ENCODE measurements at places on chromosomes 5 and 9.

DNA sequence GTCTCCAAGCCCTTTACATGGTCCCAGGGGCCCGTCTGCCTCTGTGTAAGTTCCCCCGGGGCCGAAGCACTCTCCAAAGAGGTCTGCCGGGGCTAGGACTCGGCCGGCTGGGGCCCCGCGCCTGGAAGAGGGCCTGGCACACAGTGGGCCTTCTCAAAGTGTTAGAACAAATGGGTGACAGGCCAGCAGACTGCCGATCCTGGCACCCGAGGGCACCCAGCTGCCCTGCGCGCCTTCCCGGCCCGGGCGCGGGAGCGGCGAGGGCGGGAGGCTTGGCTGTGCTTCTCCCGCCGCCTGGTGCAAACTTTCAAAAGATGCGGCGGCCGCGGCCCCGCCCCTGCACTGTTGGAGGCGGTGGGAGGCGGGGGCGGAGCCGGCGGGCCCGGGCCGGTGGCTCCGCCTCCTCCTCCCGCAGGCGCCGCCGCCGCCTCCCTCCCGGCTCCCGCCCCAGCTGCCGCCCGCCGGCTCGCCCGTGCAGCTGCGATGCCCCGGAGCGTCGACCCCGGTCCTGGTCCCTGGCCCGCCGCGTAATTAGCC, at the start of gene NEURL1B:
TSS of gene NEURL1B (plus strand) at position 442 of the 537 bp plus-strand sequence. CDS start 144 bp downstream, outside the sequence.
- peak; percentile 24 for DNase-seq

DNA sequence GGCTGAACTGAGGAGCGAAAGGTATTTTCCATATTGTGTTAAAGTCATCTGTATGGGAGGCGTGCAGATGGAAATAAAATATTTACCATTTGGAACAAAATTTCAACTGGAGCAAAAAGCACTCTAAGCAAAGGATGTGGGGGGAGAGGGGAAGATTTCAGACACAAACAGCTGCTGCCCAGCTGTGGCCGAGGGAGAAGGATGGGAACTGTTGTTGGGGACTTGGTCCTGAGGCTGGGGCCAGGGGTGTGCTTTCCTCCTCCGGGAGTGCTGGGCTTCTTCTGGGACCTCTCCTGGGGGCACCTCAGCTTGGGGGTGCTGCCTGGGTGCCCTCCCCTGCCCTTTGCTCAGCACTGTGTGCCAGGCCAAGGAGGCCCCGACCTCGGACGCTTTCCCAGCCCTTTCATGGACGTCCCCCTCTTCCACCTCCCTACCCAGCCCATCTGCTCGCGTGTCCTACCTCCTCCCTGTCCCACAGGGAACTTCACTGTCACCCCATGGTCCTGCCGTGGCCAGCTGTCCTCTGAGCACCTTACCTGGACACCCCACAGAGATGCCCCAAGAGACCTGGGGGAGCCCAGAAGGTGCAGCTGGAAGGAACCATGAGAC, 101.9 kb upstream of the COL5A1 start:
- DNase-seq = no peak

- DNase-seq = peak; percentile 71
These were observed at the start of gene NKD2 for GRCh38 chr5:1008451-1009358. Gene NKD2 (plus strand): TSS chr5:1008802. CDS start chr5:1009058, 256 bp downstream.

GRCh38 chr5:9720361-9720760, 90.2 kb upstream of the TAS2R1 start:
- no peak for DNase-seq

- no peak for DNase-seq
These were observed 1041.2 kb downstream of the DTWD2 start for GRCh38 chr5:117947121-117947520.

DNA sequence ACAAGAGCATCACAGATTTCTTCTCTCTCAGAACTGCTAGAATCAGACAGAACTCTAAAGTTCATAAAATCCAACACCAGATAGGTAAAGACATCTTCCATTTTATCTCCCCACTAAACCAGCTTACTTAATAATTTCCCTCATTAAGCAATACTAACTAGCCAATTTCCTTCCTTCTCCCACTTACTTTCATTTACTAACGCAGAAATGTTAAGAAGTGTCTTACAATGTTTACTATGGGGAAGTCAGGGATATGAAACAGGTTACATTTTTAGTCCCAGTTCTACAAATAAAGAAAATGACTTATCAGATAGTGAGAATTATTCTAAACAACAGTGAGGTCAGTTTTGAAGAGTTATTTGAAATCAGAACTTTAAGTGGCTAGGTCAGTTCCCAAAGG, 236.5 kb downstream of the FBXL17 start:
- no peak for DNase-seq

DNA sequence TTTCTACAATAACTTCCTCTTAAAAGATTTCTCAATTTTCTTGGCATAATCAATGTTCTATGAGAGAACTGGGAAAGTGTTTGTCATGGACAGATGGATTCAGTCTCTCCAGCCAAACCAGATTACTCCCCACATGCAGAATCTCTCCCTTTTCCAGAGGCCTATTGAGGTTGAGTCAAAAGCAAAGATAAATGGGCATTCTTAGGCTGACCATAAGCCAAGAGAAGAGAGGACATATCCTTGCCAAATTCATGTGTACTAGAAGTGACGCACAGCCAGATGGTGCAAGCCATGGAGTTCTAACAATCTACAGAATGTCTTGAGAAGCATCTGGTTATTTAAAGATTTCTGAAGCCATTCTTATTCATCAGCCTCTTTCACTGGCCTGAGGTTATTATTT, 2115.0 kb downstream of the MAT2B start:
- no peak for DNase-seq

- no peak for DNase-seq
These were observed 217.3 kb downstream of the NTRK2 start for GRCh38 chr9:84886866-84887265.

- DNase-seq = no peak
These were observed 47.9 kb upstream of the ZBTB43 start for GRCh38 chr9:126756876-126757415.

GRCh38 chr5:1356873-1357787, 12.2 kb upstream of the CLPTM1L start:
- DNase-seq = no peak

DNA sequence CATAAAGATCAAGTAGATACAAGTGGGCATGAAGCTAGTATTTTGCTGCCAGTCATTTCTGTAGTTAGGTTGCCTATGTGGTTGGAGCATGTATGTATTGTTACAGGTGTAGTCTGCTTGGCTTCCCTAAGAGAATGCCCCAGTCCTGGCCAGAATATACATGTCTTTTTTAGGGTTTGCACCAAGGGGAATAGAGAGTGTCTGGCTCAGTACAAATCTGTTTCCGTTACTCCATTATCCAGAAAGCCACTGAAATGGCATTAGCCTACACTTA, 23.2 kb downstream of the TGFBR1 start:
- DNase-seq = no peak

DNA sequence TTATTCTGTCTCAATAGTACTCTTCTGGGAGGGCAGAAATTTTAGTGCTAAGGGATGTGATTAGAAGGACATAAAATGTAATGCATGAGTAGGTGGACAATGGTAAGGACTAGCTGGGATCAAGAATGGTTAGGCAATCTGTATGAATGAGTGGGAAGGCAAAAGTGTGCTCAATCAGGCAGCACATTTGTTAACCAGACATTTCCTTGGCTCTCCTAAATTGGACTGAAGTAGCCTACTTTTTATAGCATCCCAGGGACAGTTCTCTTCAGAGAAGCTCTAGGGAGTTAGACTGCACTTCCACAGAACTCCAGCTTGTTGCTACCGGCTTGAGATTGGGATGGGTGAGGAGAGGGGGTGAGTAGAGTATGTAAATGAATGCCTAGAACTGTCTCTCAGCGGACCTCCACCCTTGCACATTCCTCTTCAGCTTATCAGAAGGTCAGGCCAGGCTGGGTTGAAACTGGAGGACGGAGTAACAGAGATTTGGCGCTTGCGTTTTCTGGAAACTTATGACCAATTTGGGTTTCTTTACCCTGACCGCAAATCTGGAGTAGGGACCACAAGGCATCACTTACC, 19.0 kb upstream of the ARL14EPL start:
- no peak for DNase-seq

DNA sequence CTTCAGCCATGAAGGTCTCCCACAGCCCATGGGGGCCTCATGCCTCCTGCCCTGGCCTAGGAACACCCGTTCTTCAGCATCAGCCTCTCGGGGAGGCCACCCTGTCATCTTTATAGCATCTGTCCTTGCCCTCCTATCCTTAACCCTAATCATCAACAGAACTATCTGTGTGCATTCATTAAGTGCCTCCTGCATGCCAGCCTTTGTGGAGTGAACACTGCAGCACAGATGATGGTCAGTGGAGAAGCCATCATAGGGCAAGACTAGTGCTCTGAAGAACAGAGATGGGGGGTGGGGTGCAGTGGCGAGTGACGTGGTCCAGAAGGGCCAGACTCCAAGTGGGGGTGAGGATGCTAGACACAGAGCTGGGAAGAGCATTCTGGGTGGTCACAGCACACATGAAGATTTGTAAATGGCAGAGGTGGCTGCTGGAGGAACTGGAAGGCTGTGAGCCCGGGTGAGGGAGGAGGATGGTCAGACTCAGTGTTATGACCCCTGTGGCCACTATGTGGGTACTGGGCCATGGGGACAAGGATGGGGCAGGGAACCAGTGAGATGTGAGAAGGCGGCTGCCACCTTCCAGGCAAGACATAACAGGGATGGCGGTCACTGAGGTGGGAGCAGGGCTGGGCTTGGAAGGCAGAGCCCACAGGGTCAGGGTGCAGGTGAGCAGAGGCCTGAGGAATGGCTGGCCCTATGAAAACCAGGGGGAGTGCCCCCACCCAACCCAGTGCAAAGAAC, 3.6 kb upstream of the CARD19 start:
- DNase-seq = peak; percentile 15

DNA sequence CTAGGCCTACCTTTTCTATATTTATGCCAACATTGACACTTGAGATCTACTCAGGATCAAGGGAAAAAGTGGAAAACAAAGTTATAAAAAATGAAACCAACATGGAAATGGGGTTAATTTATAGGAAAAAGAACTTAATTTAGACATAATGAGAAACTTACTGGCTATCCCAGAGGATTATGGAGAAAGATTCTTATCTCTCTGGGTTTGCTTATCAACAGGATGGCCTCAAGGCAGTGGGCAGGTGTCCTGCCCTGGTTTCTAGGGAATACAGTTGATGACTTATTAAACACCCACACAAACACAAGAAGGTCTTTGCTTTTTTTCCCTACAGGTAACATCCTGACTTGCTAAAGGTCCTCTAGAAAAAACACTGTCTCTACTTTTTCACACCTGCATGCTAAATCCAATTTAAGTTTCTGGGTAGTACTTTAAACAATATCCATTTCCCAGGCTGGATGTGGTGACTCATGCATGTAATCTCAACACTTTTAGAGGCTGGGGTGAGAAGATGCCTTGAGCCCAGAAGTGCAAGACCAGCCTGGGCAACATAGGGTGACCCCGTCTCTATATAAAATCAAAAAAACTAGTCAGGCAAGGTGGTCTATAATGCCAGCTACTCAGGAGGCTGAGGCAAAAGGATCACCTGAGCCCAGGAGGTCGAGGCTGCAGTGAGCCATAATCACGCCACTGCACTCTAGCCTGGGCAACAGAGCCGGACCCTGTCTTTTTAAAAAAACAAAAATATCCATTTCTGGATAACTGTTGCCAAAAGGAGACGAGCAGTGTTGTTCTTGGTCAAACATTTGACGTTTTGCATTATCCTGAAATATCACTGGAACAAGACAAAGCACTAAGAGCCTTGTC, 6.6 kb upstream of the ZNF608 start:
- DNase-seq = no peak

DNA sequence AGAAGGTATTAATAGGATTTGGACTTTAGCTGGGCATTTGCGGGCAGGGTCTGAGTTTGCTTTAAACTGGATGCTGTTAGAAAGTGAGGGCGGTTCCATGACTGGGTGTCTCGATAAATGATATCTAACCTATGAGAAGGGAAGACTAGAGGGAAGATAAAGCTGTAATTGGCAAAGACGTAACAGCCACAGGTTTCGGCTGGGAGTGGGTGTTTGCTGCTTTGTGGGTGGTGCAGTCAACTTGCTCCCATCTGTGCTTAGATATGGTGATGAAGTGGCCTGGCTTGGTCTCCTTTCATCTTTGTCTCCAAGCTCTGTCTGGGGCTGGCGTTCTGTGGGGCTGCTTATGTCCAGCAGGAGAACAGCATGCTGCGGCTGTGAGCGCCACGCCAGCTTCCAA, 23.3 kb downstream of the OR2V1 start:
- no peak for DNase-seq

DNA sequence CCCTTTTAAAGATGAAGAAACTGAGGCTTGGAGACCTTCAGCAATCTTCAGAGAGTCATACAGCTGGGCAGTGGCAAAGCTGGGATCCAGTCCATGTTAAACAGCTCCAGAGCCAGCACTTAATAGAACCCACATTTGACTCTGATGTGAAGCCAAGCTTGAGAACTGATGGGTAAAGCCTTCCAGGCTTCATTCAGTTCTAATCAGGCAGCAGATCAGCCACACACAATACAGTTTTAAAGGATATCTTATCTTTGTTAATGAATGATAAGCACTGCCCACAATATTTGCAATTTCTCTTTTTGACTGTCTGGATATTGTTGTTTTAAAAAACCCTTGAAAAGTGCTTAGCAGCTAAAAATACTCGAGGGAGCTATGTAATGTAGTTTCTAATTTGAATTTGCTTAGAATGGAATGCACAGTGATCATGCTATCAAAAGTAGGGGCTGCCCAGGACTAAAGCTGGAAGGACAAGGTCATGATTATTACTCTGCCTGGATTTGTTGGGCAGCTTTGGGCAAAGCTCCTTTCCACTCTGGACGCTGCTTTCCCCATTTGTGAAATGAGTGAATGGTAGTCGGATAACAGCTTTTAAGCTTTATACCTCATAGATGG, 31.3 kb upstream of the HTR4 start:
- no peak for DNase-seq

DNA sequence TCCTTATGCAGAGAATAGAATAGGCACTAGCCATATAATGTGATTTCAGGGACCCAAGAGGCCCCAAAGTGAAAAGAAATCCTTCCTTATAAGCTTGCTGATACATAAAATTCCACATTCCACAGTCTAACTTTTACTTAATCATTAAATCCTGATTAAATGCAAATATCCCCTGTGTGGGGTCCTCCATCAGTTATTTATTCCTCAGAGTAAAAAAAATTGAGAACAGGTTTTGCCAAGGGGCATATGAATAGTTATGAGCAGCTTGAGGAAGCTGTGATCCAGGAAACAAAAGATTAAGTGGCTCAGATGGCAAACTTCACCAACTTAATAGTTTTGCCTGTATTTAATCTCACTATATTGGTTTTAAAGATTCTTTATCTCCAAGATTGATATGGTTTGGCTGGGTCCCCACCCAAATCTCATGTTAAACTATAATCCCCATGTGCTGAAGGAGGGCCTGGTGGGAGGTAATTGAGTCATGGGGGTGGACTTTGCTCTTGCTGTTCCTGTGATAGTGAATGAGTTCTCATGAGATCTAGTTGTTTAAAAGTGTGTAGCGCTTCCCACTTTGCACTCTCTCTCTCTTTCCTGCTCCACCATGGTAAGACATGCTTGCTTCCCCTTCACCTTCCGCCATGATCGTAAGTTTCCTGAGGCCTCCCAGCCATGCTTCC, 324.9 kb downstream of the NPR3 start:
- no peak for DNase-seq
